ENCODE measurements at places on chromosomes 6 and 20. TPM values are rescaled to one million over a fixed set of nuclear protein-coding genes. Genes with fewer than 3 reads are reported as not detected.

DNA sequence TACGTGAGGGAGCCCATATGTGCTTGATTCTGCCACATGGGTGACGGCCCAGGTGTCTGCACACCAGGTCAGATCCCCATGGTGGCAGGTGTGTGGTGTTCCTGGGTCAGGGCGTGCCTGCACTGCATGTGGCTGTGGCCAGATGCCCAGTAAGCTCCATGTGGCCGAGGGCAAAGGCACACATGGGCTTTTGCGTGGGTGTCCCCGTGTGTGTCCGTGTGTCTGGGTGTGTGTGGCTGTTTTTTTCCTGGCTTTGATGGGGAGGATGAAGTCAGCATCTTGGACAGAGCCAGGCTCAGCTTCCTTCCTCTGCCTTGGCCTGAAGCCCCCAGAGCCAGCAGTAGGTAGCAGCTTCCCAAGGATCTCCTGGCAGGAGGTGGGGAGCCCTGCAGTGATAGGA, 1.5 kb upstream of the TNXB start:
- no peak overlapping the region for H3K4me3 ChIP-seq
- H3K4me1 ChIP-seq = peaks cover 12% of the 10 kb centered on the region
- H3K27me3 ChIP-seq = no peaks in the 10 kb centered on the region
- no peaks in the 10 kb centered on the region for H3K36me3 ChIP-seq
- H3K27ac ChIP-seq = peak overlapping the region; percentile 66

DNA sequence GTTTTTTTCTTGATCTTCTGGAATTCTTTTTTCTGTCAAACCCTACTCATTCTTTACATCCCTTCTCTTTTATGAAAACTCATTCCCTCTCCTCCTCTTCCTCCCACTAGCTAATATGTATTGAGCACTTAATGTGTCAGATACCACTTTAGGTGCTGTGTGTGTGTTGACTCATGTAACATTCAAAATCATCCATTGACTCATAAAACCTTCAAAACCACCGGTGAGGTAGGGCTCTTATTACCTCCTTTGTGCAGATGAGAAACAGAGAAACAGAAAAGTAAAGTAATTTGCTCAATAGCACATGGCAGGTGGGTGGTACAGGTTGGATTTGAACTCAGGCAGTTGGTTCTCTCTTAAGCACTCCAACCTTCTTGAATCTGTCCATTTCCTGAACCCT, 136.3 kb upstream of the NEDD9 start:
- no peak overlapping the region for H3K4me3 ChIP-seq
- DNase-seq = no peak
- H3K27me3 ChIP-seq = no peaks in the 10 kb centered on the region
- H3K27ac ChIP-seq = peak overlapping the region; percentile 96
- no peaks in the 10 kb centered on the region for H3K36me3 ChIP-seq
- H3K4me1 ChIP-seq = peaks cover 15% of the 10 kb centered on the region

DNA sequence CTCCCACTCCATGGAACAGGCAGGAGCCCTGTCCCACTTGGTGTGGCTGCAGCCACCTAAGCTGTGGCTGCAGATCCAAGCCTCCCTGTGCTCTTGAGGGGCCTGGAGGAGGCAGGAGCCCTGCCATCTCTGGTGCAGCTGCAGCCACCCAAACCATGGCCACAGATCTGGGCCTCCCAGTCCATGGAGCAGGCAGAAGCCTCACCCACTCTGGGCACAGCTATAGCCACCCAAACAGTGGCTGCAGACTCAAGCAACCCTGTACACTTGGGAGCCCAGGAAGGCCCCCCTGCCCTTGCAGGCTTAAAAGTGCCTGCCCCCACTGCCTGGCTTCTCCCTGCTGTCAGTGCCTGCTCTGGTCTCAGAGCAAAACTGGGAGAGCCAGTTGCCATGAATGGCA, 320.3 kb downstream of the RFPL4B start:
- H3K27me3 ChIP-seq = no peaks in the 10 kb centered on the region
- no peak overlapping the region for H3K4me3 ChIP-seq
- H3K36me3 ChIP-seq = no peaks in the 10 kb centered on the region
- DNase-seq = peak; percentile 51
- H3K4me1 ChIP-seq = no peaks in the 10 kb centered on the region
- H3K27ac ChIP-seq = no peak overlapping the region

DNA sequence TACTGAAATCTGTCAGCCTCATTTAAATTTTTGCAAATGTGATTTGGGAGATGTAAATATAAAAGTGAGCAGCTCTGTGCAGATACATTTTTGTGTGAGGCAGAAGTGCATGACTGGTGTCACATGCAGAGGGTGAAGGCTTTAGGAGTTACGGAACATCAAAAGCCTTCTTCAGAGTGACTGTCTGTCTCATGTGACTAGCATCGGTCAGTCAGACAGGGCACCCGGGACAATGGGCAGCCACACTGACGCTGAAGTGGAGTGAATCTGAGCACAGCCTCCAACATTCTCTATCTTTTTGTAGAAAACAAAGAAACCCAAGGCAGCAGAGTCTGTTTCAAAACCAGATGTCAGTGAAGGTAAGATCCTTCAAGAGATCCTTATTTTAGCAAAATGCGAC, 7.9 kb upstream of the FAM209A start:
- no peak for DNase-seq
- no peak overlapping the region for H3K27ac ChIP-seq
- no peaks in the 10 kb centered on the region for H3K4me1 ChIP-seq
- H3K27me3 ChIP-seq = no peaks in the 10 kb centered on the region
- peaks cover 49% of the 10 kb centered on the region for H3K36me3 ChIP-seq
- H3K4me3 ChIP-seq = no peak overlapping the region

LEMD2 gene
- 57.1 TPM for total RNA-seq

TAAR9 gene
- total RNA-seq = not detected

SLC13A3 gene
- 31.5 TPM for total RNA-seq

NKAPL gene
- 1.2 TPM for total RNA-seq

LY6G6C gene
- not detected for total RNA-seq

Measured in kidney (tissue), 22 donors.